ENCODE measurements at places on chromosomes 2 and 18.

- no peak for DNase-seq
Measured at GRCh38 chr18:40987581-40987980, 967.5 kb upstream of the PIK3C3 start.

DNA sequence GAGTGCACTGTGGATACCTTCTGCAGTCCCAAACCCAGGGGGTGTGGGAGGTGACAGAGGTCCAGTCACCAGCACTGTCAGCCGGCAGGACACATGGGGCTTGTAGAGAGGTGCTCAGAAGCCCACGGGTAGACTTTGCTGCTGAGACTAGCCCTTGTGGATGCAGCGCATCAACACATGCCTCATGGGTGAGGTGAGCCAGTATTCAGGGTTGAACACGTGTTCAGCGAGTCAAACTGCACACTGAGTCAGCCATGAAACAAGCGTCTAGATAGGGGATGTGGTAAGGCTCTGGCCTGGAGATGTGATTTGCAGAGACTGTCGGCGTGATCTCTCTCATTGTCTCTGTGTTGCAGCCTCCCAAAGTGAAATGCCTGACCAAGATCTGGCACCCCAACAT is 35.8 kb upstream of the SCLY start:
- DNase-seq = peak; percentile 35

GRCh38 chr18:10249270-10249669 is 205.2 kb upstream of the APCDD1 start:
- no peak for DNase-seq

DNA sequence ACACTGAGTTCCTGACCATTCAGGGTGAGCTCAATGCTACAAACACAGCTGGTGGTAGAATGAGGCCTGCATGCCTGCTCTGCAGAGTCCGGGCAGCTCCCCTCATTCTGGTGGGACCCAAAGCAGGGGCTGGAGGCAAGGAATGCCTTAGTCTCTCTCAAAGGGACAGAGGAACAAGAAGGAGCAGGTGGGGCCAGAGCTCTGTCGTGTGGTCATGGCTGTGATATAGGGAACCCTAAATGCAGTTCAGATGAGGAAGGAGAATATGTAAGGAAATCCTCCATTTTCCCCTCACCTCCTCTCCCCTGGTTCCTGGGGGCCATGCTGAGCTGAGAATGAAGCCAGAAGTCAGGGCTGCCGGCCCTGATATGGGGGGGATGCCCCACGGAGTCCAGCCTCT is 334.3 kb downstream of the CYP26B1 start:
- DNase-seq = no peak

DNA sequence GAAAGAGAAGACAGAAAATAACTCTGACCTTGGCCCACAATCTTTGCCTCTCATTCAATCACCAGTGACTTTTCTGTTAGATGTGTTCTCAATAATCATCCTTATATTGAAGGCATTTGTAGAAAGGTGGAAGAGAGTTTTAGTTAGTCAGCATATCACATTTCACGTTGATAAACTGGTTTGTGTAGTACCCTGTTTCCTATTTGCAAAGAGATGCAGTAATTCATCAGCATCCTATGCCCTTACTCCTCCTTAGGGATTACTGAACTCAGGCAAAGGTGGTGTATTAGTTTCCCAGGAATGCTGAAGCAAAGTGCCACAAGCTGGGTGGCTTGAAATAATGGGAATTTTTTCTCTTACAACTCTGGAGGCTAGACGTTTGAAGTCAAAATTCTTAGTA is 145.0 kb downstream of the SPP2 start:
- no peak for DNase-seq

- no peak for DNase-seq
Measured at GRCh38 chr18:63267975-63268721, 51.4 kb downstream of the BCL2 start.

- DNase-seq = no peak
Measured at GRCh38 chr18:70044632-70045031, 97.0 kb upstream of the CD226 start.

Data from activated CD4-positive, alpha-beta T cell treated with anti-CD3 and anti-CD28 coated beads, Interleukin-2, amount 50 U/mL, for 48 hours (primary cell).